ENCODE measurements at places on chromosomes 16 and 17.

DNA sequence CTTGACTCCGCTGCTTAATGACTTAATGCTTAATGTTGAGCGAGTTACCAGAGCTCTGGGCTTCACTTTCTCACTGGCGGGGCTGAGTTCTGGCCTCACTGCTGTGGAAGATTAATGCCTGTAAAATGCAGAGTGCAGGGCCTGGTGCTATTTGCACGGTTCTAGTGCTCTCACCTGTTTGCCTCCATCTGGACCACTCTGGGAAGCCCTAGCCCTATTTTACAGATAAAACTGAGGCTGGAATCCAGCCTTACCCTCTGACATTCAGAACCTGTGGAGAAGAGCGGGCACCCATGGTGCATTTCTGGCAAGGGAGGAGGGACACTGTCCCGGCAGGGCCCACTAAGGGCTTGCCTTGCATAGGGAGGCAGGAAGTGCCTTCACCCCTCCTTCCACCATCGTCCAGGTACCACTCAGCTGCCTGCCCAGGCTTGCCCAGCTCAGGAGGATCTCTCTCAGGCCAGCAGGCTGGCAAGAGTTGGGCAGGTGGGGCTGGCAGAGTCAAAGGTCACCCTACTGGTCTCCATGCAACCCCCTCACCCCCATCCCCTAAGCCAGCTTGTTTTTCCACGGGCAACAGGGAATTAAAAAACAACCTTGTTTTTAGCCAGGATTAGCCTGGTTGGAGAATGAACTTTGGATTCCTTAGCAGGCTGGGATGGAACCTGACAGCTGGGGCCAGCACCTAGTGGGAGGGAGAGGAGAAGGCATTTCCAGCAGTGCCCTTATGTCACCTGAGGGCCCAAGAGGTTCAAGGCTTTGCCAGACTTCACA, 4.1 kb upstream of the UBALD1 start:
- no peak for DNase-seq

GRCh38 chr16:11391576-11391975, 46.3 kb downstream of the RMI2 start:
- no peak for DNase-seq

DNA sequence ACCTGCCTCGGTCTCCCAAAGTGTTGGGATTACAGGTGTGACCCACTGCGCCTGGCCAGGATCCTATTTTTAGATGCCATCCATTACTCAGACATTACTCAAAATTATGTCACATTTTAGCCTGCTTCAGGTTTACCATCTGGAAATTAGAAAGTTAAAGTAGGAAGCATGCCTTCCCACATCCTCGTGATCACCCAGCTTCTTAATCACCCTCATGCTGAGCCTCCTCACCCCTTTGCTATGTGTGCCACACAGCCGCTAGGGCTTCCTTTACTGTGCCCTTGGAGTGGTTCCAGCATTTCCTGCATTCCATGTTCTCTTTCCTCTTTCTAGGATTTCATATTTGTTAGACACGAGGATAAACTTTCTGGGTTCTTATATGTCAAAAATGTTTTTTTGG, 9.3 kb downstream of the ADORA2B start:
- DNase-seq: peak; percentile 62

DNA sequence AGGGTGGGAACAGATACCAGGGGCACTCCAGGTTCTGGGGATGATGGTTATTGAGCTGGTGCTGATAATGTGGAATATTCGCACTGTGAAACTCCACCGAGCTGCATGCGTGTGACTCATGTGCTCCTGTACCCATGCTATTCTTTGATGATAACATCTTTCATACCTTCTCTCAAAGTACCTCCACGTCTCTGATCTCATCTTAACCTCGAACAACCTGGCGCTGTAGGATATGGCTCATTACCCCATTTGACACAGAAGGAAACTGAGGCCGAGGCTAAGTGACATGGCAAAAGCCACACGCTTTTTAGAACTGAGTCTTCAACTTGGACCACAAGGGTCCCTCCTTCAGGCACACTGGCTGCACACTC, 30.2 kb upstream of the MRPS23 start:
- DNase-seq: no peak

GRCh38 chr16:22291860-22292318, 5.3 kb upstream of the POLR3E start:
- DNase-seq: no peak

DNA sequence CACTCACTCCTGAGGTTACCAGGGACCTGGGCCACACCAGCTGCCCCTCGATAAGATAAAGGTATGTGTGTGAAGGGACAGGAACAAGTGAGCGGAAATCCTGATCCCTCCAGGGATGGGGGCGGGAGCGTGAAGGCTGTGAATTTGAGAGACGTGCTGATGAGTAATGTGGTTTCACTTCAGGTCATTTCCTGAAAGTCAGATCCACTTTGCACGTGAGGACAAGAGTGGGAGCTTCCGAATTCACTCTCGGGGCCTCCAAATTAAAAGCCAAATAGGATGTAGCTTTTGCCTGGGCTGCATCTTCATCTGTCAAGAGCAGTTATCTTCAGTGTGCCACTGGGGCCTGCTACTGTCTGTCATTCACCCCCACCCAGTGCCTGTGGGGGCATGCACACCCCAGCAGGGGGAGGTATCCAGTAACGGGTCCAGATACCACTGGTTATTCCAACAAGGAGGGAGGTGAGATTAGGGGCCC, 87.4 kb upstream of the LHX1 start:
- DNase-seq: peak; percentile 75

GRCh38 chr16:1283296-1283695, 26.1 kb upstream of the UBE2I start:
- DNase-seq: no peak

DNA sequence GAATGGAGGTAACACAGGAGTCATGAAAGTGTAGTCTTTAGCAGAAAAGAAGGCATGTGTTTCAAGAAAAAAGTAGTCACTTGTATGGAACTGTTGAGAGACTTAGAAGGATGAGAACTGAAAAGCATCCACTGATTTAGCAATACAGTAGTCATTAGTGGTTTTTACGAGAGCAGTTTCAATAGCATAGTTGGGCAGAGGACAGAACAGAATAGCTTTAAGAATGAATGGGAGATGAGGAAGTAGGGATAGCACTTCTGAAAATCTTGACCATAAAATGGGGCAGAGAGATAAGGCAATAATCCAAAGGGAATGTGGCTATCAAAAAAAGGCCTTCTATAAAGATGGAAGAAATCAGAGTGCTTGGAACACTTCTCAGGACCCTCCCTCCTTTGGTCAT, 64.8 kb upstream of the C17orf78 start:
- no peak for DNase-seq

DNA sequence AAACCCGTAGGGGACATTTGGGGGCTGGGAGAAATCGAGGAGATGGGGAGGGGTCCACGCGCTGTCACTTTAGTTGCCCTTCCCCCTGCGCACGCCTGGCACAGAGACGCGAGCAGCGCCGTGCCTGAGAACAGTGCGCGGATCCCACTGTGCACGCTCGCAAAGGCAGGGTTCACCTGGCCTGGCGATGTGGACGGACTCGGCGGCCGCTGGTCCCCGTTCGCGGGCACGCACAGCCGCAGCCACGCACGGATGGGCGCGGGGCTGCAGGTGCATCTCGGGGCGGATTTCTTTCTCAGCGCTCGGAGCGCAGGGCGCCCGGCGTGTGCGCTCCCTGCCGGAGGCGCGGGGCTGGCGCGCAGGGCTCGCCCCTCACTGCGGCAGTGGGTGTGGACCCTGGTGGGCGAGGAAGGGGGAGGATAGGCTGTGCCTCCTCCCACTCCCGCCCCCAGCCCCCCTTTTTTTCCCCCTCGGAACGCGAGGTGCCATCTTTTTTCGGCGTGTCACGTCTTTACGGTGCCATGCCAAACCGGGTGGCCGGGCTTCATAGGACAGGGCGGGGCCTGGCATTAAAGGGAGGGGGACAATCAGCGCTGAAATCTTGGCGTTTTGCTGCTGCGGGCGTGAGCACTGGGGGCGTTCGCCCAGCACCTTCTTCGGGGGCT, 1.1 kb downstream of the MAPT start:
- DNase-seq: no peak

GRCh38 chr16:78994135-78994745, 606.3 kb downstream of the MAF start:
- DNase-seq: no peak

GRCh38 chr16:89791278-89791995, 25.0 kb downstream of the FANCA start:
- no peak for DNase-seq

DNA sequence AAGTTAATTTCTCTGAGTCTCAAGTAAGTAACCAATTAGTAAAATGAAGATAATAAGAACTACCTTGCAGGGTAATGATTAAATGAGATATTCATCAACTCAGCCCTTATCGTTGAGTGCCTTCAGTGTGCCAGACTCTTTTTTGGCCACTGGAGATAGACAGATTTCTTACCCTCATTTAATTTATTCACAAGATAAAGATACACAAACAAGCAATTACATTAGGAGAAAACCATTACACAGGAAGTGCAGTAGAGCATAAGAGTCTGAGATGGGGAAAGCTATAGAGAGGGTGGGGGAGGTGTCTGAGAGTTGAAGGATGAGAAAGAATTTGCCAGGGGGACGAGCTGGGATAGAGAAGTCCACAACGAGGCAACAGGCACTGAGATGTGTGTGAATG, 72.5 kb upstream of the BCAR1 start:
- DNase-seq: no peak

DNA sequence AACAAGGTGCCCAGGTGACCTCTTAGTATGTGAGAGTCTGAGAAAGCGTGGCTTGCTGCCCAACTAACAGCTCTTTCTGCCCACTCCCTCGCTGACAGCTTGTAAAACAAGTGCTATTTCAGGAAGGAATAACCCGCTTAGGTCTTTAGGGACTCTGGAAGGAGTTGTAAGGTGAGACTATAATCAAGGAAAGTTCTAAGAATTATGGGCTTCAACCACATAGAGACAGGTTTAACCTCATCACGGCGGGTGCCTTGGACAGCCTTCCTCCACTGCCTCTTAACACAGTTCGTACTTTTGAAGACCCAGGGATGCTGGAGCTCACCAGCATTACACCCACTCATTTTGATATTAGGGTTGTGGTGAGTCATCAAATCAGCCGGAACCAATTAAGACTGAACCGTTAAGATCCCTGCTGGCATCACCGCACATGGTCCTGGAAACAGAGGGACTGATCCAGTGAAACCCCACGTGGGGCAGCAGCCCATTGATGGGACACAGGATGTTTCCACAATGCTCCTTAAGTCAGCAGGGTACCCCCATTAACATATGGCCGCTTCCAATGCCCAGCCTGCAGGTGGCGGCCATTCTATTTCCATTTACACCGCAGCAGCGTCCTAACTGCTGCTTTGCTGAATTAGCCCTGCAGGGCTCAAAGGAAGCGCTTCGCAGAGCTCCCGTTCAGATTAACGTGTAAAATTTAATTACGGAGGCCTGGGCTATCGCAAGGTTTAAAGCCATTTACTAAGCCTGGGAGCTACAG, 176.6 kb upstream of the SDK2 start:
- DNase-seq: no peak

DNA sequence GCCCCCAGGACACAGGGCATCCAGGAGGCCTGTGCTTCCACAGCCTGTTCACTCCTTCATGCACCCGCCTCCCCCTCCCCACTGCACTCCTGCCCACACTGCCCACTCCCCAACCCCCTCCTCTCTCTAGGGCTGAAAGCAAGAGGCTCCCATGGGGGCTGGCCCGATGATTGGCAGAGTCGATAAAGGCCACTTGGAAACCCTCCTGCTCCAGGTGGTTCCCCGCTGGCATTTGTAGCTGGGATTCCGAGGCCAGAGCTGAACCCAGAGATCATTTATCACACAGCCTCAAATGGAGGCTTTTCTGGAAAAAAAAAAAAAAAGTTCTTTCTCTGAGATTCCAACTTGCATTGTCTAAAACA, 74.1 kb downstream of the SREBF1 start:
- no peak for DNase-seq

Measured in brain microvascular endothelial cell (primary cell).